ENCODE measurements at places on chromosomes 1 and 21.

- DNase-seq: peak; percentile 48
Observed at GRCh38 chr21:37711836-37712568, 204.3 kb downstream of the KCNJ6 start.

- peak; percentile 58 for DNase-seq
Observed at GRCh38 chr21:15826147-15826780, 96.5 kb downstream of the USP25 start.

GRCh38 chr1:246698466-246699094 lies 25.6 kb upstream of the SCCPDH start:
- no peak for DNase-seq

- DNase-seq: no peak
Observed at GRCh38 chr1:30868833-30869435, 39.6 kb downstream of the SDC3 start.

DNA sequence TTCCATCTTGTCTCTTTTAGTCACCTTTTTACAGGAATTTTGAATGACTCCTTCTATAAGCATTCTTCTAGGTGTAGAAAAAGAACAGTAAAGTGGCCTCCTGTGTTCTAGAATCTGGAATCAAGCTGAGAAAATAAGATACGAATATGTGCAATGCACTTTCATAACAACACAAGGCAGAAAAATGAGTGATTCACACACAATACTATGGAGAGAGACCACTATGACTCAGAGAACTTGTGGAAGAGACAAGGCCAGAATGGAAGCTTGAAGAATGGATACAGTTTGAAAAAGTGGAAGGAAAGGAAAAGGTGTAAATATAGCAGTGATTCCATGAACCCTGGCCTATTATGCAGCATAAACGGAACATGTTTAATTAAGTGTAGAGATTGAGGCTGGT lies 57.1 kb upstream of the SAMSN1 start:
- no peak for DNase-seq

GRCh38 chr1:236395230-236395946 lies 1.3 kb downstream of the EDARADD start:
- peak; percentile 41 for DNase-seq

GRCh38 chr1:113153116-113153803 lies 80.3 kb downstream of the LRIG2 start:
- no peak for DNase-seq

GRCh38 chr1:239717918-239718184 lies 331.5 kb downstream of the CHRM3 start:
- DNase-seq: no peak

GRCh38 chr1:101745551-101746270 lies 251.0 kb downstream of the OLFM3 start:
- no peak for DNase-seq

DNA sequence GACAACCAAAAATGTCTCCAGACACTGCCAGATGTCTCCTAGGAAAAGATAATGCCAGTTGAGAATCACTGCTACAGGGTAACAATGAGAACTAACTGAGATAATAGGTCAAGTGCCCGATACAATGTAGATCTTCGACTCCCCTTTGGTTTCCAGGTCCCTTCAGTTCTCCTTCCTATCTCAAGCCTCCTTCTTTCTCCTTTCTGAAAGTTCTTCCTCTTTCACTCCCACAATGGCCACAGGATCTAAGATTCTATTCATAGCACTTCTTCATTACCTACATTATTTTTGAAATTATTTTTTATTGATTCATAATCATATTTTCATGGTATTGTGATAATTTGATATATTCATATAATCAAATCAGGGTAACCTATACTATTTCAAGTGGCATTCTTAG lies 6.3 kb downstream of the PFDN2 start:
- DNase-seq: no peak

DNA sequence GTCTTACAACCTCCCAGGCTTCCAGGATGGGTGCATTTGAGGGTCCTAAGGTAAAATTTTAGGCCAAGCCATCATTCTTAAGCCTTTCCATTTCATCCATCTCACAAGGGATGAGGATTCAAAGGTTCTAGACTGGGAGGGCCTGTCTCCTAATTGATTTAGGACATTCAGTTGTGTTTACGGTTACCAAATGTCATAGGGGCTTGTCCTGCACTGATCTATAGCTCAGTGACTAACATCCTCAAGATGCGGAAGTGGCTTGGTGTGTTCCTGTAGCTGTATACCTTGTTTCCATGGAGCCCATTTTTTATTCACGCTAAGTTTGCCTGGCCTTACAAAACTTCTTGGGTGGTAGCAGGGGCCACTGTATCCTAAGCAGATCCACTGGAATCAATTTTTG lies 52.8 kb downstream of the DUSP10 start:
- peak; percentile 25 for DNase-seq

DNA sequence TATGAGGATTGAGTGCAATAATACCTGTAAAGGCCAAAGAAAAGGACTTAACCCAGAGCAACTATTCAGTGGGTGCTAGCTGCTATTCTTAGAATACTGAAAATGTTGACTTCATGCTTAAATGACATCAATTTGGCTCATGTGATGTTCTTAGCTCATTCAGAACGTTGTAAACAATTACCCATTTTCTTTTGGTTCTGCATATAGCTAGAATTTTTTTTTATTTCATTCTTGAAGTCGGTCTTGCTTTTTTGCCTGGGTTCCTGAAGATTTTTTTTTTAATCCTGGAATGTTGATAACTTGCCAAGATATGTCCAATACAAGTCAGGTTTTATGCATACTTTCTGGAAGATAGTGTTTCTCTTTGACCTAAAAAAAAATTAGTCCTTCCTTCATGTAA lies 772.0 kb downstream of the LTN1 start:
- no peak for DNase-seq

GRCh38 chr1:177133977-177134538 lies 30.5 kb downstream of the ASTN1 start:
- DNase-seq: no peak

GRCh38 chr1:248822148-248823032 lies 3.3 kb downstream of the SH3BP5L start:
- no peak for DNase-seq

DNA sequence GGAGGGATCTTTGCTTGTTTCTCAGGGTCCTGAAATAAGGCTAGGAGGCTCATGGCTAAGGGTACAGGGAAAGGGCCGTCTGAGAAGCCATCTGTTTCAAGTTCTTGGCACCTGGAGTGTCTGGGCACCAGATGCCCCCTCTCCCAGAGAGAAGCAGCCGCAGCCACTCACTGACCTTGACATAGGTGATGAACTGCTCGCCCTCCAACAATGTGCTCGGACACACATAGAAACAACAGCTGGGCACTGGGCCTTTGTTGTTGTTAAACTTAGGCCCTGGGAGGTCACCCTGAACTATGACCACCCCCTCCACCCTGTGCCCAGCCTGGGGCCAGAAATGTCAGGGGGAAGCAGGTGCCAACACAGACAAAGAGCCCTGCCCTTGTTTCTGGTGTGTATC lies 9.2 kb upstream of the TNNI1 start:
- DNase-seq: no peak

GRCh38 chr1:27686223-27686990 lies 14.4 kb upstream of the IFI6 start:
- no peak for DNase-seq

DNA sequence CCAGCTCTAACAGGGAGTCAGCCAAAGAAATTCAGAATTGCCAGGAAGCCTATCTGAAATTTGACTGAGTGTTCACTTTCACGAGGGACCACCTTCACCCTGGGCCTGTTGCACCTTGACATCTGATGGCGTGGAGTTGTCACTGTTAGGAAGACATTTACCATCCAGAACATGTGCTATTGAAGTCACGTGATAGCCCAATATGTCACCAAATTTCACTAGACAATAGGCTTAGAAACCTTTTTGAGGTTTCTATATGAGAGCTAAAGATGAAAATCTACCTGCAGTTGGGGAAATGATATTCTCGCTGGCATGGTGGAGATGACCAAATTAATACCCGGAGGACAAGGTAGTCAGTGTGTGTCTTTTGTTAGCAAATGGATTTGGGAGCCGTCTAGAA lies 102.7 kb downstream of the HUNK start:
- no peak for DNase-seq

DNA sequence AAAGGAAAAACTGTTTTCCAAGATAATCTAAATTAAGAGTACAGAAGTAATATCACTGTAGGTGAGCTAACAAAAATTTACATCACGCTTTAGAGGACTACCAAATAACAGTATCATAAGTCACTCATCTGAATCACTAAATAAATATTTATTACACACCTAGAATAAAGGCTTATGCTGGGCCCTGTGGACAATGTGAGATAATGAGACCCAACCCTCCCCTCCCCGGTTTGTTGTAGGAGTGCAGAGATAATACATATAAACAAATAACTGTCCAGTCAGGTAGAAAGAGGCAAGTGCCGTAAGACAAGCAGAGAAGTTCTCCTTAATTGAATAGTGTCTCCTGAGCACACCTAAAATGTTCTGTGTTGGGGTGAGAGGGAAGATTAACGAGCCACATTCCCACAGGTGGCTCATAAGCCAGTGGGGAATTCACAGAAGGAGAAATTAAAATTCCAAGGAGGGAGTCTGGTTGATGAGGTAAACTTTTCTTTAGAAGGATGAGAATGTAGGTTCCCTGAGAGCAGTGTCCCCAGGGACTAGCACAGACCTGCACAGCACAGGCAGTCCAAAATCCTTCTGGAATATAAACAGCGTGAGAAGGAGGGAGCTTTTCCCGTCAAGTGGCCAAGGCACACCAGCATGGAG lies 241.4 kb downstream of the NFIA start:
- DNase-seq: no peak

- DNase-seq: no peak
Observed at GRCh38 chr1:235767795-235768194, 98.9 kb downstream of the LYST start.

DNA sequence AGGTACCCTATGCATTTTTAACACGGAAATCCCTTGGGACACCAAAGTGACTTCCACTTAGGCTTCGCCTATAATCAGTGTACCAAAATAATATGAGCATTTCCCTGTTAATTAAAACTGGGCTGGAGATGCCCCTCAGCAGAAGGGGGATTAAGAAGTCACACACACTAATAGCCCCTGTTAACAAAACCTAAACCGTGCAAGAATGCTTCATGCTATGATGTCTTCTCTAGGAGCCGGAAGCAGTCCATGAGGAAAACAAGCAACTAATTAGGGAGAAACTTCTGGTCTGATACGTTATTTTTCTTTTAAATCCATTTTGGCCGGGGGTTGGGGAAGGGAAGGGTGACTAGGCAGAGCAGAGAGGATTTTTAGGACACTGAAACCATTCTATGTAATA lies 123.4 kb downstream of the ESRRG start:
- no peak for DNase-seq

Data from activated CD4-positive, alpha-beta T cell treated with anti-CD3 and anti-CD28 coated beads, Interleukin-2, amount 10 ng/mL, durations not matched to agents 7 days and 5 days (primary cell).